ENCODE measurements at places on chromosomes 12 and 14.

DNA sequence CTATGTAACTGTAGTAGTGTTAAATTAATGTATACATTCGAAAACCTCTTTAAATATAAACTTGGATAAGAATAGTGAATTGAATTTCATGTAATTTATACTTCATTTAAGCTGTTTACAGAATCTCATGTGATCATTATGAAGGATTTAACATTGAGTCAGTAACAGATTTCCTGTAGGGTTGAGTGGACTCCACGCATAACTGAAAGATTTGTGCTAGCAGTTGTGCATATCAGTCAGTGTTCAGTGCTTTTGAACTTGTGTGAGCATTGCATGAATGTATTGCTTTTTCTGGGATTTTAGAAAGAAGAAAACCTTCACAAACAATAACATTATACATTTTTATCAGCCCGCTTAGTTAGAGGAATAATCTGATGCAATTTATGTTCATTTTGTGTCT is 1435.3 kb downstream of the LRFN5 start:
- no peak for DNase-seq

- no peak for DNase-seq
These were observed 2.8 kb upstream of the SGPP1 start for GRCh38 chr14:63730659-63731058.

DNA sequence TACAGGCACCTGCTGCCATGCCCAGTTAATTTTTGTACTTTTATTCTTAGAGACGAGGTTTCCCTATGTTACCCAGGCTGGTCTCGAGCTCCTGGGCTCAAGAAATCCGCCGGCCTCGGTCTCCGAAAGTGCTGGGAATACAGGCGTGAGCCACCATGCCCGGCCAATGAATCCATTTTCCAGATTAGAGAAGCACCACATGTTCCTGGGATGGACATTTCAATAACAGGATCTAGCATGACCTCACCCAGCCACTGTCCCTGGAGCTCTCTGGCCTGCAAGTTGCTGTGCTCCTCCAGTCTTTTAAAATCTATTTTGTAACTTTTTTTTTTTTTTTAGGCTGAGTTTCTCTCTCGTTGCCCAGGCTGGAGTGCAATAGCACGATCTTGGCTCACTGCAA is 2.2 kb downstream of the GPR132 start:
- DNase-seq: no peak

DNA sequence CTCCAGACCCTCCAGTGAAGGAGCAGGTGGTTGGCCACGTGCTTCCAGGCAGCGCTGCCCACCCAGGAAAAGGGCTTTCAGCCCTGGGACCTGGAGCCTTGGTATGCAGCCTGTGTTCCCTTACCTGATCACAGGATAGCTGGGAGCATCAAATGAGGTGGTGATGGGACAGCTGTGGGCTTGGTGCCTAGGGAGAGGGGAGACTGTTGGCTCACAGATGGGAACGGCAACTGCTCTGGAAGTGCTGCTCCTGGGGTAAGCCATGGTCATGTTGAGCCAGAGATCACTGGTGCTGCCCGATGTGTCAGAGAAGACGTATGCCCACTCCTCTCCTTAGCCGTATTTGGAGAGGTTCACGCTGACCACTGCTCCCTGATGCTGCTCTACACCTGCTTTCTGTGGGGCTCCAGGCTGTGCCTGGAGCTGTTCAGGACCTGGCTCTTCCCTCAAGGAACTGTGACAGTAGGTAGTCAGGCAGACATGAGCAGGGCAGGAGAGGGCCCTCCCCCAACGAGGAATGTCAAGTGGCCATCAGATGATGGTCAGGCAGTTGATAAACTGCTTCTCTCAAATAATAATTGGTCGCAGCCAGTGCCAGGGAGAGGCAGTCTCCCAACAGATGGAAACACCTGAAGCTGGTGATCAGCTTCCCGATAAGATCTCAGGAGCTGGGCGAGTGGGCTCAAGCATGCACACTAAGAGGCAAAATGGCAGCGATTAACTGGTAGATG is 2.8 kb upstream of the CYP46A1 start:
- DNase-seq: no peak

Data from T-helper 1 cell (primary cell).